T-helper 17 cell (primary cell): ENCODE measurements at places on chromosomes 5 and 9. TPM values are rescaled to one million over a fixed set of nuclear protein-coding genes. Genes with fewer than 3 reads are reported as not detected.

GRCh38 chr9:35313460-35313859 is 151.7 kb downstream of the UNC13B start:
- DNase-seq, result no peak

The UNC5A gene
- total RNA-seq, result not detected

DNA sequence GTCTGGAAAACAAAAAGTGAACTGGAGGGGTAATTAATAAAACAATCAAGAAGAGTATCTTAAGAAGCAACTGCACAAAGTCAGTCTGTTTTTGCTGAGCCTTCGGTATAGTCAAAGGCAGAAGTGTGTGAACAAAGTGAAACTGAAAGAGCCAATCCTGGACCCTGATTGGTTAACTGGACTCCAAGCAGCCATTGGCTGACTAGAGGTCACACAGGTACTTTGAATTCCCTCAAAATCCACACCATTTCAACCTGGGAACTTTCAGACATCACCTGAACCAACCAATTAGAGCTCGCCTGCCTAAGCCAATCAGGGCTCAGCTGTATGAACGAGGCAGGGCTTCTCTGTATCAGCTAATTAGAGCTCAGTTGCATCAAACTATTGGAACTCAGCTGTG is 286.7 kb downstream of the TLE4 start:
- no peak for DNase-seq

- no peak for DNase-seq
Measured at GRCh38 chr5:61184708-61185107, 22.4 kb upstream of the SMIM15 start.

DNA sequence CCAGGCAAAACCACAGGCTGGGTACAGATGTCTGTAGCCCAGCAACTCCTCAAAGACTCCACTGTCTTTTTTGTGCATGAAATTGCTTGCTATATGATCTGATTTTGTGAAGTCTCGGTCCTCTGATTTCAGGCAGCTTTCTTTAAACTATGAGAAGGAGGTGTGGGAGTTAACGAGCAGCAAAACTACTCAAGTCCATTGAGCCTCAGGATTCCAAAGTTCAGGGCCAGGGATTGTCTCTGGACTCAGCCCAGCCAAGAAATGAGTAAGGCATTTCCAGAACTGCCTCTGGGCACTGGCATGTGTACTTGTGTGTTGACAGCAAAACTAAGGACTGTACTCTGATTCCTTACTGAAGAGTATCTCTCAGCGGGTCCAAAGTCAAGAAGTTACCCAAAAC is 53.4 kb upstream of the GLIS3 start:
- DNase-seq, result no peak

DNA sequence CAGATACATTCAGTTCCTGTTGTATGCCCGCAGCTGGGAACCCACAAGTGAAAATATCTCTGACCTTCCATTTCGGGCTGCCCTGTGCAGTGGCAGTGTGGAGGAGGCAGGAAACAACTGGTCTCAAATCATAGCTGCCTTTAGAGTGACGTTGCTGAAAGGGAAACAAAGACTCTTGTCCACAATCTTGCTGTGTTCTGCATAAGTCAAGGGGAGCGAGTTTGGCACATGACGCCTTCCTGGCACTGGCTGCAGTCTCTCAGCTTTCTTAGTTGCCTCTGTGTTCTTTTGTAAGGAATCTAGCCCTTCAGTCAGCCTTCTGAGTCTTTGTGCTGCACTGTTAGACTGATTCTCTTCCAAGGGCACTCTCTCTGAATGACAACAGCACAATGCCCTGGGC is 24.0 kb downstream of the ADAMTS16 start:
- no peak for DNase-seq

GRCh38 chr9:108058135-108058814 is 568.7 kb upstream of the KLF4 start:
- DNase-seq, result no peak

GRCh38 chr9:80806671-80807070 is 882.7 kb downstream of the TLE1 start:
- no peak for DNase-seq

The PTGER4 gene
- total RNA-seq, result 339 TPM

GRCh38 chr5:45779874-45780671 is 83.9 kb upstream of the HCN1 start:
- no peak for DNase-seq

The SLC4A9 gene
- total RNA-seq, result not detected

DNA sequence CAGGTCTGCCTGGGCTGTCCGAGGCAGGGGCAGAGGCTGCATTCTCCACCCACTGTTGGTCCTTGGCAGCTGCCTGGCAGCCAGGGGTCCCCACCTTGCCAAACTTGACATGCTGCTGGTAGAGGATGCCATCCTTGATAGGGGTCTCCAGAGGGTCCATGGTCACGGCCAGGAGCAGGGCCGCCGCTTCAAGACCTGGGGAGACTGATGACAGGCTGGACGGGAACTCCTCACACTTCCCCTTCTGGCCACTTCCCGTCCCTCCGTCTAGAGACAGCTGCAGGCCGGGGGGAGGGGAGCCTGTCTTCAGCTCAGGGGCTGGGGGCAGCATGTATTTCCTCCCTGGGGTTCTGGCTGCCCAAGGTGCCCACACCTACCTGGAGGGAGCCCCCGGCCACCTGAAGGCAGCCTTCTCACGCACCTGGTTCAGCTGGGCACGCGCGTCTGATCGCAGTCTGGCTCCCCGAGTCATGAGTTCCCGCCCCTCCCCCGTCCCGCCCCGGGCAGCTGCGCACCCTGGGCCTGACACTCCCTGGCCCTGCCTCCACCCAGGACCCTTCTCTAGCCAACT is at the start of gene DOK3:
TSS of gene DOK3 (minus strand) at position 446 of the 571 bp plus-strand sequence. CDS start at position 160, 286 bp downstream.
- DNase-seq, result no peak

DNA sequence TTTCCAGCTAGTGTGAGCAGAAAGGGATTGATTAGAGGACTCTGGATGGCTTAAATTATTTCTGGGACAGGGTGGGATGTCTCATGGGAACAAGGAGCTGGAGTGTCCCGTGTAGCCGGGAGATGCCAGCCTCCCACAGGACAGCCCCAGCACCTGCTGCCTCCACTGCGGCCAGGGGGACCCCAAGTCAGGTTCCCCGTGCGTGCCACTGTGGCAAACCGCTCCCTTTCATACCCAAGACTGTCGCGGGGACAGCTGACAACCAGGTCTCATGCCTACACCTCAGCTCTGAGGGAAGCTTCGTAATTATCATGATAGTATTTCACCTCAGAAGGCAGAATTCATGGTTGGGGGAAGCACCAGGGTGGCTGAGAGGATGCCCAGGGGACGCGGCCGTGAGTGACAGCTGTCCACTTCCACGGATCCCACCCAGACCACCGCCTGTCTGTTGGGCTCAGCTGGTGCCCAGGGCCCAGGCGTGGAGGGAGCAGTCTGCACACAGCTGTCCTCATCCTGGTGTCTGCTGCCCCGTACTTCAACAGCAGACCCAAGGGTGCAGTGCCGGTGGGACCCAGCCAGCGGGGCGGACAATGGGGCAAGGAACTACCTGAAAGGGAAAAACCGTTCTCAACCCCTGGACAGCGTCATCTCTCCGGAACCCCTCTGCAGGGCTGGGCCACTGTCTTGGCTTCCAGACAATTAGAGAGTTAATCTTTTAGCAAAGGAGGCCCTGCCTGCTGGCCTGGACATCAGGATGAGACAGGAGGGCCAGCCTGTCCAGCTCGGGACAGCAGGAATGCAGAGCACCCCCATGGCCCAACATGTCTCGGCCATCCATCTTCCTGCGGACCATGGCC is 166.9 kb downstream of the OLFM1 start:
- DNase-seq, result no peak

DNA sequence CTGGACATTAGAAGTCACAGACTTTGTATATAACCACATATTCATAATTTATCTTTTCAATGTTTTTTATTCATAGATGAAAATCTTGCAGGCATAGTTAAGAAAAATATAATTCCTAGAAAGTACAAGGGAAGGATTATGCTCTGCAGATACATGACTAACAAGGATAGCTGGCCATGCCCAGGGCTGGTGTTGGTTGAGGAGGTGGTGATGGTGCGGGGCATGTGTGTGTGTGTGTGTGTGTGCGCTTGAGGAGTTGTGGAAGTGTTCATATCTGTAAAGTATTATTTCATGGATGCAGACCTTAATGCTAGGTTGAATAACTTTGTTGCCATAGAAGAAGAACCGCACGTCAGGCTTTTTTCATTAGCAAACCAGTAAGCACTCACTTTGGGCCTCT is 1.3 kb downstream of the S1PR3 start:
- no peak for DNase-seq

DNA sequence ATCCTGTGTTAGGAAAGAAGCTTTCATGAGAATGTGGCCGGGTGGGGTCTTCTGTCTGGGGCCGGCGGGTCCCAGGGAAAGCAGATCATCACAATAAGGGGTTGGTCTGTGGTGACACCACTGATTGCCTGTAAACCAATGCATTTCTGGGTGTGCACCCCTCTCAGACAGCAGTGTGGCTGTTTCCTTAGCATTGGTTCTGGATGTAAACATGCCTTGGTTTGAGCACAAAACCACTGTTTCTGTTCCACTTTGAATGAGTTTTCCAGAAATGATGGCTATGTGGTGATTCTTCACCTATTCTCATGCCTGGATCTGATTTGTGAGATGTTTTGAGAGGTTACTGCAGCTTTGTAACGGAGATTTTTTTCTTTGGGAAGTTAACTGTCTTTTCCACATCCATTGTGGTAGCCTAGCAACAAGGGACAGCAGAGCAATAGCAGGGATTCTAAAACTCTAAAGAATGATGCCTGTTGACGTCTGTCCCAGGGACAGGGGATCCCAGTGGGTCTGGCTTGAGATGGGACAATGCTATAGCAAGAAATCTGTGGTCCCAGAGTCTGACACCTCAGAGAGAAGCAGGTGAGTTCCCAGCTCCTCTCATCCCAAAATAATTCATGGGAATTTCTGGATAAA is at the start of gene CCDC192:
TSS of gene CCDC192 (plus strand) at position 466 of the 636 bp plus-strand sequence. CDS start at position 521, 55 bp downstream.
- DNase-seq, result no peak

The IFNB1 gene
- not detected for total RNA-seq

- DNase-seq, result no peak
Measured at GRCh38 chr9:129910628-129911567, 75.6 kb downstream of the USP20 start.

DNA sequence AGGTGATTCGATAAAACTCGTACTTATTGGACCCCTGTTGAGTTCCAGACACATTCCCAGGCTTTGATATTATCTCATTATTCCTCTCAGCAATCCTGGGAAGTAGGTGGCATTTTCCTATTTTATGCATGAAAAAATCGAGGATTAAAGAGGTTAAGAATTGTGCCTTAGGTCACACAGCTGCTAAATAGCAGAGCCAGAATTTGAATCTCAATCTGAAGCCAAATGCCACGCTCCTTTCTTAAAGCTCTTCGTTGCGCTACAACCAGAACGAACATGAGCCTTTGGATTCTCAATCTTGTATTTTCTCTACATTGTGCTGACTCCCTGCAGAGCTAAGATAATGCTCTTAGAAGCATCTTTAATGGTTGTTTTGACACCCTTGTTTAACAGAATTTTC is 527.8 kb upstream of the TLE4 start:
- no peak for DNase-seq

GRCh38 chr9:121819428-121820231 is 168.2 kb downstream of the DAB2IP start:
- no peak for DNase-seq

- no peak for DNase-seq
Measured at GRCh38 chr5:125440905-125441304, 694.5 kb upstream of the ZNF608 start.

The HMCN2 gene
- 0.12 TPM for total RNA-seq

The SLC6A3 gene
- not detected for total RNA-seq

DNA sequence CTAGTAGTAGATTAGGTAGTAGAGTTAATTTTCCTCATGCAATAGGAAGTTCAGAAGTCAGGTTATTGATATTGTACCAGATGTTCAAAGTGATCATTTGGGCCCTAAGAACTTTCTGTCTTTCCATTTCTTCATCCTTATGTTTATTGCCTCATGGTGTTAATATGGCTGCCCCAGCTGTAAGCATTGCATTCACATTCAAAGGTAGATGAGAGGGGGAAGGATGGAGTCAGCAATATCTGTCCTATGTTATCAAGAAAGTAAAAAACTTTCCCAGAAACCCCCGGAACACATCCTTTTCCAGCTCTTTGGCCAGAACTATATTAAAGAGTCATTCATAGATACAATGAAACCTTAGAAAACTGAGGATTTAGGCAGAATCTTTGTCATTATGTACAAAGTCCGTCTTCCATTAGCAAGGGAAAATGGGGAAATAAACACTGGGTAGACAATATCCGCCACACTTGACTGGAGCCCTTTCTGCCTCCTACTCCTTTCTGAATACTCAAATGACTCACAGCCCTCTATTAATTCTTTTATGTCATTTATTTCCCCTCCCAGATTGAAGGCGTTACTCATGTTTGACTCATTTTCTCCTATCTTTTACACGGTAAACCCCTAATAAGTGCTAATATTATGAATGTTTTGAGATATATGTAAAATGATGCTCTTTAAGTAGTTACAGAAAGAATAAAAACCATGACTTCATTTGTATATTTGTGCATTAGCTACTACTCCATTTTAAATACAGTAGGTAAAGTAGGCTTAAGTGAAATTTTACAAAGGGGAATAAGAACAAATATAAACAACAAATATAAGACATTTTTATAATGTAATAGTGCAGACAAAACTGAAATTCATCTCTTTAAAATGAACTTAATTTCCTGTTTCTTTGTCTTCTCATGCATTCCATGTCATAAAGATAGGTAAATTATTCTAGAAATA is 127.6 kb downstream of the SLF1 start:
- no peak for DNase-seq

DNA sequence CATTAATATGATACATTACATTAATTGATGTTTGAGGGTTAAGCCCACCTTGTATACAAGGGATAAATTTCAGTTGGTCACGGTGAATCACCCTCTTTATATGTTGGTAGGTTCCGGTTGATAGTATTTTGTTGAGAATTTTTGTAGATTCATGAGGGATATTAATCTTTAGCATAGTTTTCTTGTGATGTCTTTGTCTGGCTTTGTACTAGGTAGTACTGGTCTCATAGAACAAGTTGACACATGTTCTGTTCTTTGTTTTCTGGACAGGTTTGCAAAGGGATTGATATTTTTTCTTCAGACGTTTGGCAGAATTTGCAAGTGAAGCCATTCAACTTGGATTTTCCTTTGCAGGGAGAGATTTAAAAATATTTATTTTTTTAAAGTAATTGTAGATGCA is 49.1 kb upstream of the CLK4 start:
- no peak for DNase-seq
